ENCODE measurements at places on chromosomes 1 and 21.

DNA sequence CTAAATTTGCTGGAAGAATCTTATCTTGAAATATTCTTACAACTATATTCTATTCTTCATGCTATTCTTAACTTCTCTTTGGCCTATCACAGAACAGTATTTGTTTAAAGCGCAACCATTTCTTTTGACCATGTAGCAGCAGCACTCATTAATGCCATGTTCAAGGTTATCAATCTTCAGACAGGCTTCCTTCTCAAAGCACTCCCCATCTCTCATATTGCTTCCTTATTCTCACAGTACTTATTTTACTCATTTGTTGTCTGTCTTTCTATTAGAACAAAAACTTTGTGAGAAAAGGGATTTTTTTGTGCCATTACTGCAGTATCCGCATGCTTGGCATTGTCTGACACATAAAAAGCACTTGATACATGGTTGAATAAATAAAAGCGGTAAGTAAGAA is 89.7 kb downstream of the ATP1B1 start:
- no peak for DNase-seq

- no peak for DNase-seq
Measured at GRCh38 chr1:184118046-184118445, 66.5 kb downstream of the TSEN15 start.

GRCh38 chr1:19450811-19451515 is 34.4 kb downstream of the CAPZB start:
- no peak for DNase-seq

- DNase-seq, result no peak
Measured at GRCh38 chr1:183689762-183690204, 36.7 kb upstream of the APOBEC4 start.

GRCh38 chr1:225883616-225884265 is 1.6 kb upstream of the TMEM63A start:
- no peak for DNase-seq

Data from CD8-positive, alpha-beta memory T cell (primary cell).